Right ventricle myocardium inferior (tissue), 1 donor: ENCODE measurements at places on chromosomes 2 and 18.

DNA sequence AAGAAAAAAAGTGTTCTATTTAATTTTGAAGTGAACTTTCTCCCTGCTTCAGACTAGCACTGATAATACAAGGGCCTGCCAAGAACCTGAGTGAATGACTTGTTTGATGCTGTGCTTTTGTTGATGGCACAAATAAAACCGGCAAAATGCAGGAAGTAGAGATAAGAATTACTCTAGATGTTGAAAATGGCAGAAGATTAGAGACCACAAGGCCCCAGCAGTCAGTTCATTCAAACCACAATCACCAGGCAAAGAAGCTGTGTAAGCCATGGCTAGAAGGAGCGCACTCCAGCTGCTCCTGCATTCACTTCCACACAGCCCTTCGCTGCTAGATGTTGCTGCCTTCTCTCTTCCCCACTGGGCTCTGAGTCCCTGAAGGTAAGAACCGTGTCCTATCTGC, 297.1 kb downstream of the AGPS start:
- DNase-seq = no peak

- DNase-seq = no peak
Observed at GRCh38 chr18:3914833-3915610, 465.1 kb downstream of the TGIF1 start.

DNA sequence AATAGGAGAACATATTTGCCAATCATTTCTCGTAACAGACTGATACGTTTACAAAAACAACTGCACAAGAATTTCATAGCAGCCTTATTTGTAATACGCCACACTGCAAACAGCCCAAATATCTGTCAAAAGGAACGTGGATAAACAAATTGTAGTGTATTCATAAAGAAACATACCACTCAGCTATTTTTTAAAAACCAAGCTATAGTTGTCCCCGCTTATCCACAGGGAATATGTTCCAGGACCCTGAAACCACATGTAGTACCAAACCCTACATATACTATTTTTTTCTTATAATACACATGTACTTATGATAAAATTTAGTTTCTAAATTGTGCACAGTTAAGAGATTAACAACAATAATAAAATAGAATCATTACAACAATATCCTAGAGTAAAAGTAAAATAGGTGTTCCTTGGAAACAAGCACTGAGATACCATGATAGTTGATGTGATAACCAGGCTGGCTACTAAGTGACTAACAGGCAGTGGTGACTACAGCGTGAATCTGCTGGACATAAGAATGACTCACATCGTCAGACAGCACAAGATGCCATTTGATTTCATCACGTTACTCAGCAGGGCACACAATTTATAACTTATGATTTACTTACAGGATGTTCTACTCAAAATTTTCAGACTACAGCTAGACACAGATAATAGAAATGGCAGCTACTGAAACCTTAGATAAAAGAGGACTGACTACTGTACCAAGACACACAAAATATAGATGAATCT, 367.4 kb downstream of the NCKAP5 start:
- DNase-seq = no peak

DNA sequence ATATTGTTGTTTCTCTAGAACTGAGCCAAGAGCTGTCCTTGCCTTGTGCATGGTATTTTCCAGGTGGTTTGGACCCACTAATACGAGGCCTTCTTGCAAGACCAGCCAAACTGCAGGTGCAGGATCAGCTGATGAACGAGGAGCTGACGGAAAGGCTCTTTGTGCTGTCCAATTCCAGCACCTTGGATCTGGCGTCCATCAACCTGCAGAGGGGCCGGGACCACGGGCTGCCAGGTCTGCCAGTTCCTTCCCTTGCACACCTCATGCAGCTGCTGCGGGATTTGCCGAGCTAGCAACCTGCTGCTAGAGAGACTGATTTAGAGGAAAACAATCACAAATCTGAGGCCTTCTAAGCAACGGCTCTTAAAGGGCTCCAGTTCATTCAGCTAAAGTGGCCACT, 74.5 kb downstream of the TPO start:
- no peak for DNase-seq

DNA sequence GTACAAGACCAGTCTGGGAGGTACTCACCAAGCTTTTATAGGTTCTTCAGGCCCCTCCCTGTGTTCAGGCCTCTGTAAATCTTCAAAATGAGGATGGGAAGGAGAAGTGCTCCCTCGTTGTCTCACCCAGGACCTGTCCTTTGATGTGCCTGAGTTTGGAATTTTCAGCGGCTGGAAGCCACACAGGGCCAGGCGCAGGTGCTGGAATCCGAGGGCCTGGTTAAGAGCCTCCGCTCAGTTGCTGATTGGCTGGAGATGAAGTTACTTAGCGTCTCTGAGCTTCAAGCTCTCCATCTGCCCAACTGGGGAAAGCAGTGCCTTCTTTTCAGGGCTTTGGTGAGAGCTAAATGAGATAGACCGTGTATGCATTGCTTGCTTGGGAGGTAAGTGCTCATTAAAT, 30.0 kb downstream of the HJURP start:
- no peak for DNase-seq
